NCI-H1694 (cell line): ENCODE measurements at places on chromosomes 5 and 9.
A peak's percentile ranks its signal among the peaks of the same experiment; 100 is the strongest.

DNA sequence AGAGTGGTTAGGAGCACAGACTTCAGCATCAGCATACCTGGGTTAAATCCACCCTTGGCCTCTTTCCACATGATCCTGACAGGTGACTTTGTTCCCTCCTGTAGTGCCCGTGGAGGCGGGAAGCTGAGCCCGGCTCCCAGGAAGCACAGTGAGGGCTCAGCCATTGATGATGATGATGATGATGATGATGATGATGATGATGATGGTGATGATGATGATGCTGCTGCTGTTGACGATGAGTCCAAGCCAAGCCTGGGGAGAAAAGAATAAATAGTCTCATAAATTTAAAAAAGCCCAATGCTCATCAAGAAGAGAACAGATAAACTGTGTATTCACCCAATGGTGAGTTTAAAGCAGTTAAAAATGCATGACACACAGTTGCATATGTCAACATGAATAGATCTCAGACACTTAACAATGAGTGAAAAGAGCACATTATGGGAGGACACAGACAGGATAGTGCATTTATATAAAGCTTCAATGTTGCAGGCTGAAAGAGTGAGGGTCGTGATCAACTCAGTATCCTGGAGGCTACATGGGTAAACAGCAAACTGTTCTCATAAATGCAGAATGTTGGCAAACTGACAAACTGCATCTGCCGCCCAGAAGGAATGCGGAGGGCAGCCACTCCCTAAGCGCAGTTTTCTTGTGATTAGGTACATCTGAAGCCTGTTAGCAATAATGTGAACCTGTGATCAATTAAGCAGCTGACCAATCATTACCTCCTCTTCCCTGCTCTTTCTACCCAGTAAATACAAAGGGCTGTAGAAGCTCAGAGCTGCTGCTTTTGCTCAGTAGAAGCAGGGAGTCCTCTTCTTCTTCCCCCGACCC, 11.7 kb upstream of the CFAP157 start:
- no peak for DNase-seq

- no peak for DNase-seq
Observed at GRCh38 chr5:123545506-123545905, 33.5 kb downstream of the CSNK1G3 start.

GRCh38 chr9:20480249-20480648, 142.1 kb downstream of the MLLT3 start:
- DNase-seq: no peak

DNA sequence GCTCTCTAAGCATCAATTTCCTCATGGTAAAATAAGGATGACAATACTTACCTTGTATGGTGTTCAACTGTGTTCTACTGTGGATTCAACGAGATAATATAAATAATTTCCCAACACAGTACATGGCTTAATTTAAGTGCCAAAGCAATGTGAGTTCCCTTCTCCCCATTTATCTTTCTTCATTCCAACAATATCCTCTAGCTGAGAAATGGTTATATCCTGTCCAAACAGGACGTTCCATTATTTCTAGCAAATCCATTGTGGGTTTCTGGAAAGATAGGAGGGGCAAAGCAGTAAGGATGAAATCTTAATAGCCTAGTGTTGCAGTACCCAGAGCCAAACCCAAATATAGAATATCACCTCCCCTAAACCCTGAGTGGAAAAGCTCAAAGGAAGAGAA, 22.0 kb downstream of the ABCA1 start:
- no peak for DNase-seq

- peak; percentile 9 for DNase-seq
Observed at GRCh38 chr5:131109540-131110255, 55.4 kb downstream of the HINT1 start.

DNA sequence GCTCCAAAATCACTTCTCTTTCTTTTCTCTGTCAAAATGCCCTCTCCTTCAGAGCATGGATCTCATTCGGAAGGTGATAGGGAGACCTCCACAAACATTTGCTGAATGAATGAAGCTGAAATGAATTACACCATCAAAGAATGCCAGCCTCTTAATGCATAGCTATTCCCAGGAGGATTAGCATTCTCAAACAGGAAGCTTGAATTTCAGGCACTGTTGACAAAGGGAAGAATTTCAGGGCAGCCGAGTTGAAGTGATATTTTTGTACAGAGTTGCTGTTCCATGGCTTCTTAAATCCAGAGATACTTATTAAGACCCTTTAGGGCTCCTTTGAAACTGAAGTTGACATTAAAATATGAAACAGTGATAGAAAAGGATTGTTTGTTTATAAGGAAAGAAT, 18.8 kb downstream of the HBEGF start:
- no peak for DNase-seq

DNA sequence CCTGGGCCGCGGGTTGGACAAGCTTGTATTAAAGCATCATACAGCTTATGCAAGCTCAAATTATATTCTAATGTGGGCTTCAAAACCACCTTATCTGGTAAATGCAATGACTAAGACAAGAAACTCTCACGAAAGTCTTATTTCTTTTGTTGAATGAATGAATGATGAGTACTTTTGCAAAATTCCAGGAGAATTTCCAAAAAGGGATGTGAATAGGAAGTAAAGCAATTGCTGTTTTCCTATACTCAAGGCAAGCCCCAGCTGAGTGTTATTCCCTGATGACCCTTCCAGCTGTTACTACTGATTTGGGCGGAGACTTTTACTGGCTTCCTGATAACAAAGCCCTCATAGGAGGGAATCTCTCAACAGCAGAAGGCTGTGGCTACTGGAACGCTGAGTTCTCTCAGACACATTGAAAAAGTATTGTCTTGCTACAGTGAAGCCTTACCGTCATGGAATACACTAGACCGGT, 162.8 kb downstream of the SREK1 start:
- DNase-seq: no peak

DNA sequence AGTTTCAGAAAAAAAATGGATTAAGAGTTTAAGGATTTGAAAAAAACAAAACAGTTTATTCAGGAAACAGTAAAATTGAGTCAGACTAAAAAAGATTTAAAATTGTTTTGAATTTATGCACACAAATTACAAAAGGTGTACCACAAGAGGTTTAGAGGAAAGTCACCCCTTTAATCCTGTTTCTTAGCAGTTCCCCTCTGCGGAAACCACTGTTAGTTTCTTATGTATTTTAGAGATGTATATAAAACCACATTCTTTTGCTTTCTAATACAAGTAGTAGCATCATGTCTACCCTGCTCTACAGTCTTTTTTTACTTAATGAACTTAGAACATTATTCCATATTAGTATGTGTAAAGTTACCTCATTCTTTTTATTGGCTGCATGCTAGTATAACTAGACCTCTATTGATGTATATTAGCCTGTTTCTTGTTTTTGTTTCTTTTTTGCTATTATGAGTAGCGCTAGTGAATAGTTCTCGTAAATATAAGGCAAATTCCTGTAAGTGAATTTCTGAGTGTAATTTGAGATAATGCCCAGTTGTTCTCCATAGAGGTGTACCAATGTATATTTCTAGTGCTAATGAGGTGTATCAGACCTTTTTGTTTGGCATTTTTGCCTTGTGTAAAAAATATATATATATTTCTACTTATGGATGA, 20.0 kb downstream of the GPBP1 start:
- no peak for DNase-seq

DNA sequence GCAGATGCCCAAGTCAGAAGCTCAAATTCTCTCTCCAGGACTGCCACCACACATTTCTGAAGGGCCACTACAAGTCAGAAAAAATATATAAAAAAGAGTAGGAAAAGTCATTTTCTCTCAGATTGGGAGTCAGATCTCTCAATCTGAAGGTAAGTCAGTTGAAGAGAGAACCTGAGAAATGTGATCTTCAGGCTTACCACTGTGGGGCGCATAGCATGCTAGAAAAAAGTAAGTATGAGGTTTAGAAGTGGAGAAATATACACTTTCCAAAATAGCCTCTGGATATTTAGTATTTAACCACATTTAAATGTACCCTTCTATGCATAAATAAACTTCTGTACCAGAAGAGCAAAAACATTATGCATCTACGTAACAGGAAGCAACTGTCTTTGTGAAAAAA, 800.7 kb upstream of the CTNND2 start:
- DNase-seq: no peak

DNA sequence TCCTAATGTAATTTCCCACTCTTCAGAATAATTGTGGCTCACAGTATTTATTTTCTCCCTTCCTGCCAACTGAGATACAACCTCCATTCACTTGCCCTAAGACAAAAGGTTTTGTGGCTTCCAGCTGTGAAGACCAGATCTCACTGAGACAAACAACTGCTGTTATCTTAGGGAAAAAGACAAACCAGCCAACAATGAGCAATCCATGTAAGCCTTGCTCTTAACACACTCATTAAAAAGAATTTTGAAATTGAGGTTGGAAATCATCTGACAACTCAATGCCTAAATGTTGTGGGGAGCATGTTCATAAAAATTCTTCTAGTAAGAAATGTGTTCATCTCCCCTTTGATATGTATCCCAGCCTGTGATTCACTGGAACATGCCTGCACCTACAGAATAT, 132.9 kb downstream of the ADAMTSL1 start:
- DNase-seq: no peak

GRCh38 chr5:75648712-75649111, 37.5 kb downstream of the ANKDD1B start:
- DNase-seq: no peak

- DNase-seq: peak; percentile 89
Observed at GRCh38 chr9:37466037-37466709, 923 bp upstream of the ZBTB5 start.

DNA sequence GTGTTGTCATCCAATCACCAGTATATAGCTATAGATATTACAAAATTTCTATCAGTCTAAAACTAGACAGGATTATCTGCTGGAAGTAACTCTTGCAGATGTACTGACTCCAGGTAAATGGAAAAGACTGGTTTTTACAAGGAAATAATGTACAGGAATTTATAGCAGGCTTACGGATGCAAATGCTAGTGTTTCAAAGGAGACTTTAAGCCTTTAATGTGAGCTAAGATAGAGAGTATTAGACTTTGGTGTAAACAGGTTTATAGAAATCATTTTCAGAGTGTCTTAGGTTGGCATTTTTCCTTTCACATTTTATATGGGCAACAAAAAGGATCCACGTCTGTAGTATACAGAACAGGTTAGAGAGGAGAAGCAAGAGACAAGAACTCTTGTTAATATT, 16.1 kb downstream of the ZNF608 start:
- DNase-seq: no peak

GRCh38 chr9:123081824-123082223, 48.4 kb downstream of the GPR21 start:
- DNase-seq: no peak

- DNase-seq: no peak
Observed at GRCh38 chr5:107655831-107656230, 14.9 kb downstream of the EFNA5 start.

DNA sequence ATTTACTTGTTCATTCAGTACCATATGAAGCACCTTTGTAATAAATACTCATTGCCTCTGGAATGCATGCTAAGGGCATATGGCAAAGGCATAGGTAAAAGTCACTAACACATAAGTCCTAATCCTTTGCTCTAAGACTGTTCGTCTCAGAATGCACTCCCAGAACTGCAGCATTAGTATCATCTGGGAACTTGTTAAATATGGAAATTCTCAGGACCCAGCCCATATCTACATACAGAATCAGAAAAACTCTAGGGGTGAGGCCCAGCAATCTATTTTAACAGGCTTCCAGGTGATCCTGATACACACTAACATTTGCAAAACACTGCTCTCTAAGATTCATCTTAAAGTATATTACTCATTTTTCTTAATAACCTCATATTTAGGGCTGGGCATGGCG, 113.8 kb upstream of the CDH6 start:
- no peak for DNase-seq

DNA sequence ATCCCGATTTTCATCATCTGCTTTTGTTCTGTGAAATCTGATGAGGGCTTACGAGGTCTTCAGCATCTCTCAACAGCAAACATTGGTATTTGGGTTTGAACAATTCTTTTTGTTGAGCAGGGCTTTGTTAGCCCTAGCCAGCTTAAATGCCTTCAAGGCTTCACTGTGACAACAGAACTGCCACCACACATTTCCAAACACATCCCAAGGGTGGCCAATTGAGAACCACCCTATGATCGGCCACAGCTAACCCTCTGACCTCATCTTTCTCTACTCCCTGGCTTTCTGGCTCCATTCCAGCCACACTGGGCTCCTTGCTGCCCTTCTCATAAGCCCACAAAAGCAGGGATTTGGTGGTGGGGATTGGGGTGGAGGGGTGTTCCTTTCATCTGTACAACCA, 17.6 kb downstream of the MTX3 start:
- no peak for DNase-seq

- DNase-seq: peak; percentile 71
Observed at GRCh38 chr5:64784451-64785025, 15.8 kb downstream of the CWC27 start.

- DNase-seq: no peak
Observed at GRCh38 chr9:75892216-75892911, 1.9 kb downstream of the PCSK5 start.
